T-cell (primary cell): ENCODE measurements at places on chromosomes 6 and 20. TPM values are rescaled to one million over a fixed set of nuclear protein-coding genes. Genes with fewer than 3 reads are reported as not detected.

The ADGRF4 gene
- total RNA-seq, result not detected

The PLEKHG1 gene
- total RNA-seq, result 18.4 TPM

The ANGPT4 gene
- not detected for total RNA-seq

The RIMS1 gene
- total RNA-seq, result not detected

The CLVS2 gene
- total RNA-seq, result not detected

The BPIFB1 gene
- total RNA-seq, result 0.16 TPM

The DUSP15 gene
- not detected for total RNA-seq

The TUBB1 gene
- total RNA-seq, result 0.56 TPM

The NR2E1 gene
- total RNA-seq, result not detected

The GGTLC1 gene
- not detected for total RNA-seq

DNA sequence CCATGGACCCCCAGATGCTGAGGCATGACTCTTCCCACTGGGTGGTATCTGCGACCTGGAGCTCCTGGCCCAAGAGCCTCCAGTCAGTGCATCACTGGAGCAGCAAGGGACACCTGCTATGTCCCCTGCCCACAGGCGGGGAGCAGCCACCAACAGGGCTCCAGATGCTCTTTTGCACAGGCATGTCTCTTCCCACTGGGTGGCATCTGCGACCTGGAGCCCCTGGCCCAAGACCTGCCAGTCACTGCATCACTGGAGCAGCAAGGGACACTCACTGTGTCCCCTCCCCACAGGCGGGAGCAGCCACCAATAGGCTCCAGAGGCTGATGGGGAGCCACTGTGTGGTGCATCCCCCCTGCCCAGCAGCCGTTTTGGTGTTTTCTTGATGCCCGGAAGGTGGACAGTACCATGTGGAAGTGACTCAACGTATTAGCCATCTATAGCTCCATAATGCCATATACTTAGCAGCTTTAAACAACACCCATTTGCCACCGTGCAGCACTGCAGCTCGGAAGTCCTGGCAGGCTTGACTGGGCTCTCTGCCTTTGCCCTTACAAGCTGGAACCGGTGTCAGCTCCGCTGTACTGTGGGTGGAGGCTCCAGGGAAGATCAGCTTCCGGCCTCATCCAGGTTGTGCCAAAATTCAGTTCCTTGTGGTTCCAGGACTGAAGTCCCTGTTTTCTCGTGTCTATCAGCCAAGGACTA, 124.9 kb upstream of the CST7 start:
- DNase-seq, result no peak

DNA sequence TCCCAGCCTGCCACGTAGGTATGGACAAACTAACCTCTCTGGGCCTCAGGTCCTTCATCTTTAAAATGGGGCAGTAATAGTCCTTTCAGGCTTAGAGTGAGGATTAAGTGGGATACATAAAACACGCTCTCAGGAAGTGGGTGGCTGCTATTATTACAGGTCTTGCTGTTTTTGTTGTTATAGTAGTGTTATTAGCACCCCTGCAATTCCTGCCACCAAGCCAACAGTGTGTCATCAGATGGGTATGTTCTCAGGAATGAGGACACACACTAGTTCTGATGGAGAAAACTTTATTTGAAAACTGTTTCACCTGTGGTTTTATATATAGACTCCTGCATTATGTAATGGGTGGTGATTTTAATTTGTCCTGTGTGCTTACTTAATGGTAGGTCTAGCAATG, 131.7 kb downstream of the LRRC1 start:
- no peak for DNase-seq

- DNase-seq, result no peak
Measured at GRCh38 chr6:156174031-156174890, 602.9 kb upstream of the ARID1B start.

- DNase-seq, result no peak
Measured at GRCh38 chr6:130303431-130303830, 62.4 kb upstream of the TMEM200A start.

- no peak for DNase-seq
Measured at GRCh38 chr6:157791450-157791849, 31.6 kb upstream of the SNX9 start.

GRCh38 chr6:111580826-111581505, 24.7 kb downstream of the TRAF3IP2 start:
- no peak for DNase-seq

GRCh38 chr6:128963561-128963960, 80.6 kb downstream of the LAMA2 start:
- DNase-seq, result no peak

GRCh38 chr6:127249621-127250020, 17.0 kb upstream of the RNF146 start:
- DNase-seq, result no peak

DNA sequence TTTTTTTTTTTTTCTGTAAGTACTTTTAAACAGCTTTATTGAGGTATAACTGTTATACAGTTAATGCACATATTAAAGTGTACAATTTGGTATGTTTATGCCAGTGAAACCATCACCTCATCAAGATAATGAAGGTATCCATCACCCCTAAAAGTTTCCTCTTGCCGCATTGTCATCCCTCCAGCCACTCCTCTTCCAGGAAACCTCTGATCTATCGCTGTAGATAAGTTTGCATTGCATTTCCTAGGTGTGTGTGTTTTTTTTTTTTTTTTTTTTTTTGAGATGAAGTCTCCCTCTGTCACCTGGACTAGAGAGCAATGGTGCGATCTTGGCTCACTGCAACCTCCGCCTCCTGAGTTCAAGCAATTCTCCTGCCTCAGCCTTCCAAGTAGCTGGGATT, 3.1 kb downstream of the SLX4IP start:
- no peak for DNase-seq

DNA sequence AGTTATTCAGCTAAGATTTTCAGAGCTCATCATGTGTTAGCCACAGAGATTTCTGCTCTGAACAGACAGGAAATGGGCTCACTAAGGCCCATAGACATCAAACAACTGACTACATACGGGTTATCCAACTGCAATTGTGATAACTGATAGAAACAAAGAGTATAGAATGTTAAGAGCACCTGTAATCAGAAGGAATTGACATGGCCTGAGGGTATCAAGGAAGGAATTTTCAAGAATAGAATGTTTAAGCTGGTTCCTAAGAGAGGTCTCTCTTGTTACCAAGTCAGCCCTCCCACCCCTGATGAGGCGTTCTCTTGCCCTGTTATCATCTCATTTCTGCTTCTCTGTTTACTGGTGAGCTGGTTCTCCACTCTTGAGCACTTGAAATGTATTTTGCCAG, at the start of gene MEI4:
Gene MEI4, plus strand, starts transcription at position 301 of the 400 bp plus-strand sequence. CDS start 37,633 bp downstream, outside the sequence.
- no peak for DNase-seq

DNA sequence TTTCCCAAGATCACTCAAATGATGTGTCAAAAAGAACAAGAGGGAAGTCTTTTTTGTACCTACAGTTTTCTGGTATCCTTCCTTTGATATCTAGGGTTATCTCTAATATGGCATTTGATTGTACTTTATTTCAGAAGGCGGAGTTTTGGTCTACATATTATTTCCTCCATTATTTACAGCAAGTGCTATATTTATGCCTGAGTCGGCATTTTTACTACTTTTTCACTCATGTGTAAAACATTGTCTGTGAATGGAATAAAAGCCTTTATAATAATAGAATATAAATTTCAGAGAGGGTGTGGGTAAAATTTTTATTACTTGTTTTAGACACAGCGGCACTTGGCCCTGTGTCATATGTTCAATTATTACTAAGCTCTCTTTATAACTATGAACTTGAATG, 398.4 kb downstream of the BCKDHB start:
- DNase-seq, result no peak

- DNase-seq, result no peak
Measured at GRCh38 chr6:50709366-50709734, 4.0 kb upstream of the TFAP2D start.

DNA sequence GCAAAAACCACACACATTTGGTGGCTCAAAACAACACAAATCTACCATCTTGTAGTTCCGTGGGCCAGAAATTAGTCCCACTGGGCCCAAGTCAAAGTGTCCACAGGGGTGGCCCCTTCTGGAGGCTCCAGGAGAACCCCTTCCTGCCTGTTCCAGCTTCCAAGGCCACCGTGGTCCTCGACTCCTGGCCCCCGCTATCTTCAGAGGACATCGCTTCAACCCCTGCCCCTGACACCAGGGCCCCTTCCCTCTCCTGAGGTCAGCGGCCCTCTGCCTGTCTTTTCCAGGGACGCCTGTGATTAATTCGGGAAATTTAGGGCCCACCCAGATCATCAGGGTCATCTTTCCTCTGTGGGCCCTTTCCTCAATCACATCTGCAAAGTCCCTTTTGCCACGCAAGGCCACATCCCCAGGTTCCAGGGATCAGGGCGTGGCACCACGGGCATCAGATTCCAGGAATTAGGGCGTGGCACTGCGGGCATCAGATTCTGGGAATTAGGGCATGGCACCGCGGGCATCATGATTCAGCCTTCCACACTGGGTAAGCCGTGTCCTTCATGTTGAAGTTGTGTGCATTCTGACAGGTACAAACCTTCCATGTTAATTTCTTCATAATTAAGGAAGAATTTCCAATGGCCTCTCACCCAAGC, 59.9 kb upstream of the SMOC2 start:
- no peak for DNase-seq
